Stimulated activated CD8-positive, alpha-beta memory T cell treated with anti-CD3 and anti-CD28 coated beads, Interleukin-15, amount 100 ng/mL, for 4 hours (primary cell): ENCODE measurements at places on chromosomes 1 and 21.

DNA sequence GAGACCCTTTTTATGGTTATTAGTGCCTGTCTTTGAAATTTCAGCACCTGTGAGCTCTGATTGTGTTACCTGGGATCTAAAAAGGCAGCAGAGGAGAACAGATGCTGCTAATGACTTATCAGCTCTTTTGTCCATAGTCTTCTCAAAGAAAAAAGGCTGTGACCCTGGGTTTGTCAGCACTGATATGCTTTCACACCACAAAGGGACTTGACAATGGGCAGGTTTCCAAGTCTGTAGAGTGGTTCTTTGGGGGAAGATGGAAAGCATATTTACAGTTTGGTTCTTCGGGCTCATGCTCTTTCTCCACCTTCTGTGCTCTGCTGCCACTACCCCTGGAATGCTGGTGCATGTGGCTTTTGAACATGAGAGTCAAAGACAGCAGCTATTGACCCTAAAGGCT is 32.0 kb downstream of the DNAJC6 start:
- DNase-seq, result no peak

- no peak for DNase-seq
These were observed 182.0 kb upstream of the RUNX1 start for GRCh38 chr21:35231090-35231489.

DNA sequence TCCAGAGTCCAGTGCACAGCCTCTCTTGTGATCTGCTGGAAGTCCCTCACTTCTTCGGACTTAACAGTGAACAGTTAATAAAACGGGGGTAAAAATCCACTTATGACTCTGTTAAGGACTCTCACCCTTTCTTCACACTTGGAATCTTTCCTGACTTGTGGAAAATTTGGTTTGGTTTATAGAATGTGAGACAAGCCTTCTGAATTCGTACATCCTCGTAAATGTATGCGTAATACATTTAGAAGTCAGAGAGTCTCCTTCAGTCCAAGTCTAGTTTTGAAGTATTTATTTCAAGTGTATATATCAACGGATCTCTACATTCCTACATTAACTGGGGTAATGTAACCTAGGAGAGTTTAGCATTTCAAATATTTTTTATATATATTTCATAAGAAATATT is 270.4 kb downstream of the KCNJ6 start:
- no peak for DNase-seq

GRCh38 chr1:7810395-7810794 is 26.3 kb downstream of the PER3 start:
- peak; percentile 1 for DNase-seq

- DNase-seq, result no peak
These were observed 22.6 kb downstream of the CACNA1S start for GRCh38 chr1:201089596-201089995.

DNA sequence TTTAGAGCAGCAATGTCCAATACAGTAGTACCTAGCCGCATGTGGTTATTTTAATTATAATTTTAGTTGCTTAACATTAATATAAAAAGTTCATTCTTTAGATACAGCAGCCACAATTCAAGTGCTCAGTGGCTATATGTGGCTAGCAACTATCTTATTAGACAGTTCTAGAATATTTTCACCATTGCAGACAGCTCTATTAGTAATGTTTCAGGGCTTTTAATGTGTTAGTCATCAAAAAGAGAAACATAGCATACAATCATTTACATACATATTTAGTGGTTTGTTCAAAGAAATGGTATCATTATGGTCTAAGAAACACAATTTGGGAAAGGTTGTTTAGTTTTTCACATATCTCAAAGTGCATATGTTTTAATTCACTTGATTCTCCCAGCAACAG is 66.6 kb upstream of the DYNLT5 start:
- no peak for DNase-seq

DNA sequence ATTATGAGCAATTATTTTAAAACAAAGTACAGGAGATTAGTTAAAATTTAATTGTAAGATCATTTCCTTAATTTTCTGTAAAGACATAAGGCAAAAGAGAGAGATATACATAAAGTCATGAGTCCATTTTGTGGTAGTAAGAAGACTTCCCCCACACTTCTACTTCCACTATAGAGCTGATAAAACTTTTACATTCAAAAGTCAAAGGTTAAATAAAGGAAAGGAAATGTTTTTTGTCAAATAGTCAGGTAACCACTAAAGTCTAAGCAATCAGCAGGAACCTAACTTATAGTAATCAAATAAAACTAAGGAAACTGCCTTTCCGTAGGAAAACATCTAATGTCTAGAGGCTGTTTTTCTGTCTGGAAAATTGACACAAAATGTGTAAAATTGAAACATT is 110.9 kb downstream of the DENND1B start:
- no peak for DNase-seq

- DNase-seq, result no peak
These were observed 173.2 kb downstream of the EIF4G3 start for GRCh38 chr1:21003281-21004045.
